Subcutaneous preadipocyte (primary cell): ENCODE measurements at places on chromosomes 5 and 9. TPM values are rescaled to one million over a fixed set of nuclear protein-coding genes. Genes with fewer than 3 reads are reported as not detected.

Gene CCDC192
- not detected in 2 replicates for total RNA-seq

Gene KCTD16
- total RNA-seq = under 0.01 and 0.20 TPM in 2 replicates

Gene FAM221B
- not detected in 2 replicates for total RNA-seq

Gene LCN6
- not detected in 2 replicates for total RNA-seq
